Natural killer cell treated with Interleukin-12 subunit alpha and Interleukin-12 subunit beta and Interleukin-15 and Interleukin-18, amount 100 ng/mL, for 72 hours (primary cell): ENCODE measurements at places on chromosomes 5 and 9. TPM values are rescaled to one million over a fixed set of nuclear protein-coding genes. Genes with fewer than 3 reads are reported as not detected.

DNA sequence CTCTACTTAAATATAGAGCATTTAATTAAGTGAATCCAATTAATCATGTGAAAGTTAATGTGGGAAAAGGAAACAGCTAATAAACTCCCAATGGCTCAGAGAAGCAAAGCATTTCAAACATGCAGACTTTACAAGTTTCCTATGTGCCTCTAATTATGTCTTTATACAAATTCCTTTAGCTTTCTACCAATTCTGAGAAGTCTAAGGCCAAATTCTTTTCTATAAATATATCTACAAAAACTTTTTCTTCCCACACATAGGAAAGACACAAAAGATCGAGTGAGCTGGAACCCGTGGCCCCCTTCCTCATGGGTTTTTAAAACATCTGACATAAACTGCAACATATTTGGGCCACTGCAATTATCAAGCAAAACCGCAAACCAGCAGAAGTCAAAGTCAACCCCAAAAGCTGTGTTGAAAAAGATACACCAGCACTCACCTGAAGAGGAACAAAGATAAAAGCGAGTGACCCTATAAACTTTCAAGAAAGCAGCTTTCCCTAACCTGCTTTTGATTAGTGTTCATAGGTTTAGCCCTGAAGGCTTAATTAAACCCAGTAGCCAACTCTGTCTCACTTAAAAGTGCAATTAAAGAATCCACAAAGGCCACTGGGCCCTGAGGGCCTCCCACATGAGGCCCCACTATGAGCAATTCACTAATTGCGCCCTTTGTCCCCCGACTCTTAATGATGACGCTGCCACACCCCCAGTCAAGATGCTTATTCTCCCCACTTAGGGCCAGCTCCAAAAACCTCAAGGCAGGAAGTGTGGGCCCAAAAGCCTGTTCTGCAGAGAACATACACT lies 12.1 kb downstream of the SEMA5A start:
- no peak overlapping the region for H3K4me3 ChIP-seq
- no peak for DNase-seq
- H3K27ac ChIP-seq = no peak overlapping the region
- H3K4me1 ChIP-seq = no peaks in the 10 kb centered on the region
- no peaks in the 10 kb centered on the region for H3K27me3 ChIP-seq
- H3K36me3 ChIP-seq = peaks cover 4% of the 10 kb centered on the region

DNA sequence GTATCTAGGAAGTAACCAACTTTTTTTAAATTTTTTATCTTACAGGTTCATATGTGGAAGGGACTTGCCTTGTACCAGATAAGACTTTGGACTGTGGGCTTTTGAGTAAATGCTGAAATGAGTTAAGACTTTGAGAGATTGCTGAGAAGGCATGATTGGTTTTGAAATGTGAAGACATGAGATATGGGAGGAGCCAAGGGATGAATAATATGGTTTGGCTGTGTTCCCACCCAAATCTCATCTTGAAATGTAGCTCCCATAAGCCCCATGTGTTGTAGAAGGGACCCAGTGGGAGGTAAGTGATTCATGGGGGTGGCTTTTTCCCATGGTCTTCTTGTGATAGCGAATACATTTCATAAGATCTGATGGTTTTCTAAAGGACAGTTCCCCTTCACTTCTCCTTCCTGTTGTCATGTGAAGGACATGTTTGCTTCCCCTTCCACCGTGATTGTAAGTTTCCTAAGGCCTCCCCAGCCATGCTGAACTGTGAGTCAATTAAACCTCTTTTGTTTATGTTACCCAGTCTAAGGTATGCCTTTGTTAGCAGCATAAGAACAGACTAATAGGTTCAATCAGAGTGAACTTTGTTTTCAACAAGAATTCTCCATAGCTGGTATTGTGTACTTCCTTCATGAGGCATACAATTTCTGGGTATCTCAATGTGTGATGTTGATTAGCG lies 535.6 kb upstream of the MEF2C start:
- DNase-seq = no peak
- H3K27me3 ChIP-seq = no peaks in the 10 kb centered on the region

Gene LURAP1L
- total RNA-seq = not detected

GRCh38 chr5:31944684-31945445 lies 229.3 kb downstream of the GOLPH3 start:
- H3K27ac ChIP-seq = no peak overlapping the region
- no peak overlapping the region for H3K4me3 ChIP-seq
- peaks cover 10% of the 10 kb centered on the region for H3K4me1 ChIP-seq
- H3K27me3 ChIP-seq = peaks cover 5% of the 10 kb centered on the region

- H3K27ac ChIP-seq = no peak overlapping the region
- no peak for DNase-seq
- peaks cover 72% of the 10 kb centered on the region for H3K27me3 ChIP-seq
These were observed 482.9 kb downstream of the AGTPBP1 start for GRCh38 chr9:85258823-85259370.

Gene TAF11L8
- not detected for total RNA-seq

- H3K27me3 ChIP-seq = no peaks in the 10 kb centered on the region
- no peak overlapping the region for H3K4me3 ChIP-seq
- no peak overlapping the region for H3K27ac ChIP-seq
These were observed 151.1 kb downstream of the DOCK2 start for GRCh38 chr5:169788168-169788567.
